ENCODE measurements at places on chromosomes 3 and 15.

- DNase-seq = no peak
Observed at GRCh38 chr15:78929536-78930264, 15.1 kb downstream of the CTSH start.

GRCh38 chr15:52480990-52481389, 47.7 kb downstream of the MYO5A start:
- no peak for DNase-seq

DNA sequence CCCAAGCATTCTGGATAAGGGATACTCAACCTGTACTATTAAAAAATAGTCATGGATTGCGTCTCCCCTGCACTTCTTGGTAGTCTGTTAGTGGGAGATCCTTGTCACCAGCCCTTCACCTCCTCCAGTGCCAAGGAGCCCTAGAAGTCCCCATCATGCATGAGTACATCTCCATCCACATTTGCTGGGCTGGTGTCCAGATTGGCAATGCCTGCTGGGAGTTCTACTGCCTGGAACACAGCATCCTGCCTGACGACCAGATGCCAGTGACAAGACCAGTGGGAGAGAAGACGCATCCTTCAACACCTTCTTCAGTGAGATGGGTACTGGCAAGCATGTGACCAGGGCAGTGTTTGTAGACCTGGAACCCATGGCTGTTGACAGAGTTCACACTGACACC, 85.7 kb downstream of the ADAMTSL3 start:
- DNase-seq = no peak

- DNase-seq = no peak
Observed at GRCh38 chr3:34016925-34017587, 218.6 kb downstream of the PDCD6IP start.

DNA sequence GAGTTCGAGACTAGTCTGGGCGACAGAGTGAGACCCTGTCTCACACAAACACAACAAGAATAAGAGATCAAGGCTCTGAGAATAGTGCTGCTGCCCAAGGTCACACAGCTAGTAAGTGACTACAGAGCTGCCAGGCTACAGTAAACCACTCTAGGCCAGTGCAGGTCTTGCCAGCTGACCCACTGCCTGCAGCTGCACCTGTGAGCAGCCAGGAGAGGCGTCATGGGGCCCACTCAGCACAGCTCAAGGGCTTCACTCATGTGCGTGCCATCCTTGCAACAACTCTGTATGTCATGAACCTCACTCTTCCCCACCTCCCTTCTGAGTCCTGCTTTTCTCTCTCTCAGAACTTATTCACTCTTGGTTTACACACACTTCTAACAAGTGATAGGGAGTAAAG, 176.7 kb downstream of the SMAD6 start:
- DNase-seq = no peak

DNA sequence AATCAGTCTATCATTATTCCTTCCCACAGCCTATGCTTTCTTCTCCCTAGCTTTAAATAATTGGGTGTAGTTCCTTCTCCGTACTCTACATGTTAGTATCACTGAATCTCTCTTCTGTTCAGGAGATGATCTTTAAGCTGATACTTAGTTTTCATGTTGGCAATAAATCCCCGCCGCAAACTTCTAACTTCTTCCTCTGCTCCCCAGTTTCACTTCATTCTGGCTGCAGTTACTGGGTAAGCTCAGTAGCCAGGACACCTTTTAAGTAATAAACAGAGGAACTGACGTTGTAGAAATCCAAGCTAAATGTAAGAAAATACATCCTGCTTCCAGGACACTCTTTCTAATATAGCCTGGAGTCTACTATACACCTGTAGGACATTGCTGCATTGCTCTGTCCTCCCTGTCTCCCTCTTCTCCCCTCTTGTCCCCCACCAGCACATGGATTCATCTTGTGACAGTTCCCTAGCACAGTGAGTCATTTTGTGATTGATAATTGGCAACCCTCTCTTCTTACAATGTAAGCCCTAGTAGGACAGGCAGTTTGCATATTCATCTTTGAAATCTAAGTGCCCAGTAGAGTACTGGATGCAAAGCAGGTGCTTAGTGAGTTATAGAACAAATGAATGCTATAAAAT, 598.2 kb downstream of the UNC13C start:
- no peak for DNase-seq

- no peak for DNase-seq
Observed at GRCh38 chr3:177451301-177451750, 254.0 kb upstream of the TBL1XR1 start.

DNA sequence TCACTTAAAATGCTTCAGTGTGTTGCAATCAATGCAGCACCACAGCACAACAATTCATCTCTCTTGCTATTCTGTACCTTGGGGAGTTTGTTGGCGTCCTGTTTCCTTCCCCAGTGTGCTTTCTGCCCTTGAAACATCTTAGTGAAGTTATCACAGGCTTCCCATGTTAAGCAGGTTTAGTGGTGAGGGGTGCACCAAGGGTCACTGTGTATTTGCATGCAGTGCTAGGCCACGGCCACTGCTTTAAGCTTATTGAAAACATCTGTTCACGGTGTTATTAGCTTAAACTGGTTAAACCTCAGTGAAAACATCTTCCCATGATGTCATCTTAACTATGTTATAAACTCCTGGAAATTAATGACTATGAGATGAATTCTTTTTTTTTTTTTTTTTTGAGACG, 217.3 kb upstream of the GOLIM4 start:
- DNase-seq = no peak

DNA sequence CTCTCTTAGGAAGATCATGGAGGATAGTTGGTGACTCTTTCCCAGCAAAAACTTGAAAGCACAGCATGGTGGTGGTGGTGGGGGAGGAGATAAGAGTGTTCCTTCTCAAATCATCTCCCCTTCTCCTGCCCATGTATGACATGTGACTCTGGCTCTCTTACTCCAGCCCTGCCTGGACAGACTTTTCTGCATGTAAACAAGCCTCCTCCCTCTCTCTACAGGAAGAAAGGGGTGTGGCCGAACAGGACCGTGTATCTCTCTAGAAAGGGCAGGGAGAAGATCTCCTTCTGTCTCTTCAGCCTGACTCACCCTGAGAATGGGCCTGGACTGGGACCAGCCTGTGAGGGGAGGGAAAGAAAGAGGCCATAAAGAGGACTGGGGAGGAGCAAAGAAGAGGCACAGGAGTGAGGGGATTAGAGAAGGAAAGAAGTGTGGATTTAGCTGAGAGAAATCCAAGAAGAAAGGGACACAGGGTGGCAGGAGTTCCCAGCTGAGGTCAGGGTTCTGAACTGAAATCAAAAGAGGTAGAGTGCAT, 1.5 kb downstream of the CELF6 start:
- DNase-seq = no peak

DNA sequence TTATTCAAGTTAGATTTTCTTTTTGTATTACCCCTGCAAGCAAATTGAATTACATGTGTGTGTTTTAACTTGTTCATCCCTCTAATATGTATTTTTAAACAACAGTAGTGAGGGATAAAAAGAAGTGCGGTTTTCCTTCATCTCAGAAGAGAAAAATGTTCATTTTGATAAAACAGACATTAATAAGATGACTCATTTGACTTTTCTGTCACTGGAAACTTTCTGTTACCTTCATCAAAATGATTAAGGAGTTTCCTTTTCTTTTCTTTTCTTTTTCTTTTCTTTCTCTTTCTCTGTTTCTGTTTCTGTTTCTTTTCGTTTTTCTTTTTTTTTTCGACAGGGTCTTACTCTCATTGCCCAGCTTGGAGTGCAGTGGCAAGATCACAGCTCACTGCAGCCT, 53.0 kb downstream of the ECT2 start:
- no peak for DNase-seq

GRCh38 chr15:81863162-81863561, 182.7 kb downstream of the MEX3B start:
- no peak for DNase-seq

DNA sequence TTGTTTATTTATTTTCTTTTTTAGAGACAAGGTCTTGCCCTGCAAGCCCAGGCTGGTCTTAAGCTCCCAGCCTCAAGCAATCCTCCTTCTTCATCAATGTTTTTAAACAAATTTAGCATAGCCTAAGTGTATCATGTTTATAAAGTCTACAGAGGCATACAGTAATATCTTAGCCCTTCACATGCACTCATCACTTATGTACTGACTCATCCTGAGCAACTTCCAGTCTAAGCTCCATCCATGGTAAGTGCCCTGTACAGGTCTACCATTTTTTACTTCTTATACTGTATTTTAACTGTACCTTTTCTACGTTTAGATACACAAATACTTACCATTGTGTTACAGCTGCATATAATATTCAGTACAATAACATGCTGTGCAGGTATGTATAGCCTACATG, 860.0 kb downstream of the FHIT start:
- no peak for DNase-seq

DNA sequence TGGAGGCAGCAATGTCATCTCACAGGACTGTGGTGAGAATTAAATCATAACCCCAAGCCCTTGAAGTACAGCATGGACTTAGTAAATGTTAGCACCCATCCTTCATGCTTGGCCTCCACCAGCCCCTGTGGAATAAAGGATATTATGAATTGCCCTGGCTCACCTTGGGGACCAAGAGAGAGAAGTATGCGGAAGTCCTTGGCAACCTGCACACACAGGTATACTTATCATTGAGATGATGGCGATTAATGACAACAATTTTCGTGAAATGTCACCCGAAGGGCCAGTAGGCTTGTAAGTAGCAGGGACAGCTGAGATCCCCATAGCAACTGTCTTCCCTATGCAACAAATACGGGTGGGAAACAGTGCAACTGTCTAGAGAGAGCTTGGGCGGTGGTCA, 102.0 kb downstream of the FAM43A start:
- no peak for DNase-seq

DNA sequence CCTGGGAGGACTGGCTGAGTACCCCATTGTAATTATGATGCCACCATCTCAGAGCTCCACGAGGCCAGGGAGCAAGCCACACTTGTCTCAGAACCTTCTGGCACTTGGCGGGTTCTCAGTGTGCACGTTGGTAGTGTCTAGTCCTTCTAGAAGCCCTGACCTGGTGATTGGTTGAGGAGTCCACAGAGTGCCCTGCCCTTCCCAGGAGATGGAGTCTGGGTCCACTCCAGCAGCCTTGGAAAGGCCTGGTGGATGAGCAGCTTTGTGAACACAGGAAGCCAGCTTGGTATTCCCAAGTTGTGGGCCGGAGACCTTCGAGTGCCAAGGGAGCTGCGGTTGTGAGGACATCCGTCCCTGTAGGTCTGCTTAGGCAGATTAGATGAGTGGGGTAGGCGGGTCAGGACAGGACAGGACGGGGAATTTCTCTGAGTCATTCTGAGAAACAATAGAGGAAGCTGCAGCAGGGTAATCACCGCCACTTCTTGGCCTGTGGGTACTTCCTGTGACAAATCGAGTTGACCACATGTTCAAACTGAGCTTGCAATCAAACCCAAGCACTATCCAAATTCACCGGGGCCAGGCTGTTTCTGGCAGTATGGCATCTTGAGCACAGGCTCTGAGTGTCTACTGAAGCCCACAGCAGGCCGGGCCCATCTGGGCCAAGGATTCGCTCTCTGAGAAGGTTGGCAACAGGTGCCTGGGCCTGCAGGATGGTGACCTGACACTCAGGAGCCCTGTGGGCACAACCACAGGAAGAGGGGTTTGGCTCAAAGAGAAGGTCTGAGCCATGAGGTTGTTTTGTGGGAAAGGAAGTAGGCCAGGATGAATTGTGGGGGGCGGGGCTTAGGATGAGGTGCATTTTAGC, 71.5 kb upstream of the PLXNA1 start:
- peak; percentile 86 for DNase-seq

DNA sequence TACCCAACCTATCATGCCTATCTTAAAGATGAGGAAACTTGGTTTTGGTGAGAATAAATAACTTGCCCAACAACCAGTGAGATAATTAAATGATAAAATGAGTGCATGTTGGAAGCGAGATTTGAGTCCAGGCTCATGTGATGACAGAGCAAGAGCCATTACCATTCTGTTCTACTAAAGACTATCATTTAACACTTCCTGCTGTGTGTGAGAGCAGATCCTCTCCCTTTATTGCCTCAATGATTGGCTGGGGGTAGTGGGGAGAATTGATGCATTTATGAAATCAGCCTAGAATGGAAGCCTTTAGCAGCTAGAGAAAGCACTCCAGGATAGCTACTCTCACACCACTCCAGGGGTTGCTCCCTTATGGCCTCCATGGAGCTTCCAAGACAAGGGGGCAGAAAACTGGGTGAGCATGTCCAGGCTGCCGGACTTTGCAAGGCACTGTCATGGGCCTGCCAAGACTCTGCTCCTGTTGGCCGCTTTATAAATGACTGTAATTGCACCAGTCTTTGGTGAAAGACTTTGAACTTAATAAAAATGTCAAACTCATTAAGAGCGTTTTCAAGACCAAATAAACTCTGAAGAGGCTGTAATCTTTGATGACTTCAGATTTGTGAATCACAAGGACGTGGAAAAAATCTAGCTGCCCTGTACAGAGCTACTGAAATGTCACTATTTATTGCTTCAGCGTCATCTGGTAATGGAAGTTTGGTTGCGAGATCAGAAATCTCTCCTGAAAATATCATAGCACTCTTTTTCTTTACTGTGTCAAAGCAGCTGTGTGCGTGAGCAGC, 209.1 kb upstream of the NR2E3 start:
- DNase-seq = no peak

DNA sequence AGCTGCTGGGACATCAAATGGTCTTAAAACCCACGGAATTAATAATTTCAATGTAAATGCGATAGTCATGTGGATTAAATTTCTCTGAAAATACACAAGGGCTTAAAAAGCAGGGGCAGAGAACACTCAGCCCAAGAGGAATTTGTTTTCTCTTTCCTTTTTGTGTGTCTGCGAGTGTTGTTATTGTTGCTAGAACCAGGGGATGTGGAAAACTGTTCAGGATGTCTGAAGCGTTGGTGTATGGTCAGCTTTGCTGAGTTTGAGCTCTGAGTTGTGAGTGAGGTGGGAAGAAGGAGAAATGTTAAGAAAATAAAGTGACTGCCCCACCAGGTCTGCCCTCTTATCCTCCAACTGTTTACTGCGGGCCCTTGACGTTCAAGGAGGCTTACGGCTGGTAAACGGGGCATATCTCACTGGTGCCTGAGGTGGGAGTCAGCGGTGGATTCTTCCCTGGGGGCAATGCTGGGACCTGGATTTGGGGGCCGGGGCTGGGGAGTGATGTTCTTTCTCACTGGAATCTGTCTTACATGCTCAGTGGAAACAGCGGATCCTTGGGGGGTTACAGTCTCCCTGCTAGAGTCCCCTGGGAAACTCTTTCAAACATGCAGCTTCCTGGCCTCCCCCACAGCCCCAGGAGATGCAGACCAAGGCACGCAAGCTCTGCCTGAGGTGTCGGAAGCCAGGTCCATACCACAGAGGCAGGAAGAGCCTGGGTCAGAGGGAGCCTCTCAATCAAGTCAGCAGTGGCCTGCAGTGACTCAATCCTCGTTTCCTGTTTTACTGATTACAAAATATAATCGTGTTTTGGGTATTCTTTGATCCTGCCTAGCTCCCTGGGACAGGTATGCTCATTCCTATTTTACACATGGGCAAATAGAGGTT, 41.8 kb downstream of the ITGA11 start:
- DNase-seq = no peak

DNA sequence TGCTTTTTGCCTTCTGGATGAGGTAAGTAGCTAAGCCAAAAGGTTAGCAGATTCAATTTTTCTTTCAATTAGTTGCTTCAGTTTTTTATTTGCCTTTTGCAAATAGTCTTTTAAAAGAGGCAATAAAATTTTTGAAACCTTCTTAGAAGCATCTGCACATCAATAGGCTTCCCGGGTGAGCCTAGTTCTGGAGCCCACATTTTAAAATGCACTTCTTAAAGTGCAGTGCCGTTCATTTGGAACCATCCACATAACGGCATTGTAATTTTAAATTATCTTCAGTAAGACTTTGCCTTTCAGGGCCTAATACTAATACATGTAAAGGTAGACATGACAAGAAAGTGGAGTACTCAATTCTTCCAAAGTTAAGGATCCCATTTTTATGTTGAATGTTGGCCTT, 269.2 kb downstream of the THSD4 start:
- DNase-seq = no peak

GRCh38 chr3:186097663-186098451, 11.0 kb downstream of the ETV5 start:
- DNase-seq = no peak
